ENCODE measurements at places on chromosomes 2 and 18.

GRCh38 chr2:120605231-120605935, 130.3 kb upstream of the GLI2 start:
- no peak for DNase-seq

GRCh38 chr18:79818631-79819030, 20.9 kb downstream of the KCNG2 start:
- no peak for DNase-seq

GRCh38 chr2:19476327-19476726, 117.9 kb upstream of the OSR1 start:
- DNase-seq: no peak

DNA sequence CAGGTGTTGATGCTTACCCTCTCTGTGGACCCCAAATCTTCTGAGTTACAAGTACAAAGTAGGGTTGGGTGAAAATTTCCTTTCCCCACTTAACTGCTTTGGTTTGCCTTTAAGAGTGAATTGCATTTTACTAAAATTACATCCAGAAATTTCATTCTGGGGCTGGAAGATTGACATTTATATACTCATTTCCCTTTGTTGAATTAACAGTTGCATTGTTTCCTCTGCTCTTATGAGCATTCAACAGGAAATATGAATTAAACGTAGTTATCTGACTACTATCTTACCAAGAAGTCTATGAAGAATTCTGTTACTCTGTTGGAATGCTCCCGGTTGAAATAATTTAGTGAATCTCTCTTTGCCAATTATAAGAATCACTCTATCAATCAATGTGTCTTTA, 1231.1 kb upstream of the NXPH2 start:
- no peak for DNase-seq
